ENCODE measurements at places on chromosomes 7 and 10. TPM values are rescaled to one million over a fixed set of nuclear protein-coding genes. Genes with fewer than 3 reads are reported as not detected.

- H3K4me1 ChIP-seq, result no peaks in the 10 kb centered on the region
- H3K27ac ChIP-seq, result no peak overlapping the region
- no peak overlapping the region for H3K4me3 ChIP-seq
- peaks cover 4% of the 10 kb centered on the region for H3K27me3 ChIP-seq
- H3K36me3 ChIP-seq, result no peaks in the 10 kb centered on the region
Measured at GRCh38 chr7:107788216-107788615, 14.8 kb downstream of the SLC26A3 start.

DNA sequence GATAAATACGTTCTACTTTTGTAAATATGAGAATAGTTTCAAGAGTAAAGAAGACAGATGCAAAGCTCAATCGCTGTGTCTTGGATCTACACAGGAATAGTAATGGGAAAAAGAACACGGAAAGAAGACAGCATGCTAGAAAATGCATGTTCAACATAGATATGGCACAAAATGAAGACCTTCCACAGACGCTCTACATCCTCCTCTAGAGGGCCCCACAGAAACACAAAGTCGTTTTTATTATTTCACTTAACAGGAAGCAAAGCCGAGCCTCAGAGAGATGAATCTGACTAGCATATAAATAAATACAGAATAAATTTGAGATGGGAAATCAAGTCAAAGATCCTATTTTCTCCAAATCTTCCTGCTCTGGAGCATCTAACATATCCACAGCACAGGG is 292.6 kb downstream of the PARD3 start:
- DNase-seq, result peak; percentile 53
- no peak overlapping the region for H3K4me3 ChIP-seq
- no peaks in the 10 kb centered on the region for H3K27me3 ChIP-seq
- no peaks in the 10 kb centered on the region for H3K36me3 ChIP-seq
- no peak overlapping the region for H3K27ac ChIP-seq

- no peak overlapping the region for H3K27ac ChIP-seq
- no peak overlapping the region for H3K4me3 ChIP-seq
Measured at GRCh38 chr10:47176903-47177868, 122.8 kb upstream of the GDF10 start.

The WDFY4 gene
- polyA plus RNA-seq, result 2.1 TPM

- H3K4me3 ChIP-seq, result no peak overlapping the region
- peaks cover 15% of the 10 kb centered on the region for H3K4me1 ChIP-seq
- H3K27me3 ChIP-seq, result no peaks in the 10 kb centered on the region
- H3K36me3 ChIP-seq, result peaks cover 7% of the 10 kb centered on the region
- peak overlapping the region; percentile 62 for H3K27ac ChIP-seq
- DNase-seq, result peak; percentile 82
Measured at GRCh38 chr7:75937958-75938786, 23.2 kb downstream of the POR start.

The ZNF488 gene
- 4.2 TPM for polyA plus RNA-seq

DNA sequence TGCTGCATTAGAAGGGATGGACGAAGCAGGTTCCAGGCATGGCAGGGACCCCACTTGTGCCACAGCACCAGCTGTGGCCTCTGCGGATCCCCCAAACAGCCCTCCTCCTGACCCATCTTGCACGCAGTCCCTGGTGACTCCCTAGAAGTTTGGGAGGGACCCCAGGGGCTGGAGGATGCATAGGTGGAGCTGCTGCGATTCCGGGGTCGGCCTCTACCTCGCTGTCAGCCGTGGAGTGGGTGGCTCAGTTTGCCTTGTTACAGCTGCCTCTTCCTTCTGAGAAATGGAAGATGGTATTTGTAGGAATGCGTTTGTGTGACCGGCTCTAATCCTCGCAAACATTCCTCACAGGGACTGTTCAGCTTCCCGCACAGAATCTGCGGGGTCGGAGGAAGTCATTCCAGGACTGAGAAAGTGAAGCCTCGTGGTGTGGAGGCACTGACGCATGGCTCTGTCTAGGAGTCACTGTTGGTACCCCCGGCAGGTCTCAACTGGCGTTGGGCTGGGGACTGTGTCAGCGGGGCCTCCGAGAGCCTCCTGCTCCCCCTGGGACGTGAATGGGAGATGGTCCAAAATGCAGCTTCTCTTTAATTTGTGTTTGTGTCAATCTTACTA is 17.5 kb downstream of the PWWP2B start:
- H3K4me1 ChIP-seq, result peaks cover 80% of the 10 kb centered on the region
- no peaks in the 10 kb centered on the region for H3K36me3 ChIP-seq
- DNase-seq, result no peak
- H3K27me3 ChIP-seq, result no peaks in the 10 kb centered on the region

The MRPS33 gene
- 77.3 TPM for polyA plus RNA-seq

GRCh38 chr7:2180081-2180480 is 52.7 kb downstream of the MAD1L1 start:
- peaks cover 10% of the 10 kb centered on the region for H3K4me1 ChIP-seq
- H3K36me3 ChIP-seq, result peaks cover 3% of the 10 kb centered on the region
- no peak for DNase-seq
- no peak overlapping the region for H3K27ac ChIP-seq

The ZMIZ2 gene
- 30.0 TPM for polyA plus RNA-seq

The BMPR1A gene
- polyA plus RNA-seq, result 43.6 TPM

DNA sequence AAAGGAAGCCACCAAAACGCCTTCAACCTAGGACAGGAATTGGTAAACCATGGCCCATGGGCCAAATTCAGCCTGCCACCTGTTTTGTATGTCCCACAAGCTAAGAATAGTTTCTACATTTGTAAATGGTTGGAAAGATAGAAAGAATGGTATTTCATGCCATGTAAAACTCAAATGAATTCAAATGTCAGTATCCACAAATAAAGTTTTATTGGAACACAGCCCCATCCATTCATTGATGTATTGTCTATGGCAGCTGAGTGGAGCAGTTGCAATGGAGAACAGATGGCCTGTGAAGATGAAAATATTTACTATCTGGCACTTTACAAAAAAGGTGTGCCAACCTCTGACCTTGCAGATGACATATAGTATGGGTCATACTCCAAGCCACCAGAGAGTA is 236.9 kb downstream of the CREB5 start:
- no peak overlapping the region for H3K4me3 ChIP-seq
- no peak for DNase-seq
- H3K36me3 ChIP-seq, result no peaks in the 10 kb centered on the region
- peaks cover 3% of the 10 kb centered on the region for H3K4me1 ChIP-seq
- no peak overlapping the region for H3K27ac ChIP-seq

DNA sequence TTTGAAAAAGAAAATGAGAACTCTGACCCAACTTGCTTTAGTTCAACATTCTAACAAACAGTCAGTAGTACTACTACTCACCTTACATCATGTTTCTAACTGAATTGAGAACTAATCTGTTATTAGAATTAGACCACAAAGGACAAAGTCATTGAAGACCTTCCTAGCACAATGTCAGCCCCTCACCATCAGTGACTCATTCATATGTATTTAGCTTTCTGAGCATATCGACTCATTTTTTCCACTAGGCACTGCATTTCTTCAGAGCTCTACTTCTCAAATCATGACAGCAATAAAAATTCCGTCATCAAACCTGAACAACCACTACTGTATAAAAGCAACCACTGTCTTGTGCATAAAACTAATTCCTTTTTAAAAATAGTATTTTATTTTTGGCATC is 4.4 kb upstream of the LRRN3 start:
- H3K4me3 ChIP-seq, result no peak overlapping the region
- peaks cover under 1% of the 10 kb centered on the region for H3K4me1 ChIP-seq
- H3K27ac ChIP-seq, result no peak overlapping the region
- H3K36me3 ChIP-seq, result no peaks in the 10 kb centered on the region
- peak; percentile 28 for DNase-seq
- no peaks in the 10 kb centered on the region for H3K27me3 ChIP-seq

DNA sequence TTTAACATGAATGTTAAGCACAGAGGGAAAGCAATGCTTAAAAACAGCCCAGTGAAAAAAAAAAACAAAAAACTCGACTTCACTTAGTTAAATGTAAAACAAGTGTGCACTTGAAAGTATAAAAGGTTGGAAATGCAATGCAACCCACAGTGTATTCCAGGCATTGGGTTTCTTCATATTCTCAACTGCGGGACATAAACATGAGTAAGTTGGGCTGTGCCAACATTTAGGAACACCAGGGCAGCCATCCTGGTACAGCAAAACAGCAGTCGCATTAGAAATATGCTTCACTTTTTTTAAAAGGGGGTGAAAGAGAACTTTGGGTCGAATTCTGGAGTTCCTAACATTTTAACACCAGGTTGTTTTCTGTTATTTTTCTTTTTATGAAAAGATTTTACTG is 937 bp downstream of the STEAP1 start:
- H3K27ac ChIP-seq, result no peak overlapping the region
- no peak for DNase-seq
- H3K4me3 ChIP-seq, result no peak overlapping the region
- H3K4me1 ChIP-seq, result no peaks in the 10 kb centered on the region
- peaks cover 3% of the 10 kb centered on the region for H3K27me3 ChIP-seq

DNA sequence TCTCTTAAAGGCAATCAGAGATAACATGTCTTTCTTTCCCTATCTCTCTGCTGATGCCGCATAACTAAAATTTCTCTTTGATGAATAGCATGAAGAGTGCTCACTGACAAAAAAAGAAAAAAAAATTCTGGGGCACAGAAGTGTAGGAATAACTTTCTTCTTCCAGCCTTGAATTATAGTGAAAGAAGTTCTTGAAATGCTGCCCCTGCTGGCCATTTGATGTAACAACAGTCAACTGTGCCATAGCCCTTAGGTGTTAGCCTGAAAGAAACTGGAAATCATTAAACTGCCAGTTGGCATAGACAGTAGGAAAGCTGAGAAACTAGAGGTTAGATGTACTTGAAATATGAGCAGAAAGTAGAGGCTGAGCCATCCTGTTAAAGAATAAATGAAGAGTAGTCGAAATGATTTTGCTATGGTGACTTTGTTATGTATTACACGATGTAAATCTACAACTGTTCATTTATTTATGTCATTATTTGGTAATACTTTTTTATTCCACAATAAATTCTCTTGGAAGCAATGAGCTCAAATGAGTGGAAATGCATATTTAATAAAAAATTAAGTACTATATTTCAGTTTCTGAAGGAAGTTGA is 48.3 kb upstream of the FAM171A1 start:
- no peak overlapping the region for H3K4me3 ChIP-seq
- H3K27ac ChIP-seq, result no peak overlapping the region
- DNase-seq, result peak; percentile 68
- H3K4me1 ChIP-seq, result no peaks in the 10 kb centered on the region

Measured in muscle of leg (tissue), 16 donors.